ENCODE measurements at places on chromosomes 3 and 15. TPM values are rescaled to one million over a fixed set of nuclear protein-coding genes. Genes with fewer than 3 reads are reported as not detected.

IL20RB gene
- total RNA-seq, result 1.2 TPM

ADAMTS7 gene
- total RNA-seq, result not detected

GOLGA8G gene
- total RNA-seq, result not detected

CELSR3 gene
- total RNA-seq, result 7.5 TPM

KIF15 gene
- 0.64 TPM for total RNA-seq

GRIP2 gene
- not detected for total RNA-seq
